ENCODE measurements at places on chromosomes 5 and 9. TPM values are rescaled to one million over a fixed set of nuclear protein-coding genes. Genes with fewer than 3 reads are reported as not detected.
A peak's percentile ranks its signal among the peaks of the same experiment; 100 is the strongest.

DNA sequence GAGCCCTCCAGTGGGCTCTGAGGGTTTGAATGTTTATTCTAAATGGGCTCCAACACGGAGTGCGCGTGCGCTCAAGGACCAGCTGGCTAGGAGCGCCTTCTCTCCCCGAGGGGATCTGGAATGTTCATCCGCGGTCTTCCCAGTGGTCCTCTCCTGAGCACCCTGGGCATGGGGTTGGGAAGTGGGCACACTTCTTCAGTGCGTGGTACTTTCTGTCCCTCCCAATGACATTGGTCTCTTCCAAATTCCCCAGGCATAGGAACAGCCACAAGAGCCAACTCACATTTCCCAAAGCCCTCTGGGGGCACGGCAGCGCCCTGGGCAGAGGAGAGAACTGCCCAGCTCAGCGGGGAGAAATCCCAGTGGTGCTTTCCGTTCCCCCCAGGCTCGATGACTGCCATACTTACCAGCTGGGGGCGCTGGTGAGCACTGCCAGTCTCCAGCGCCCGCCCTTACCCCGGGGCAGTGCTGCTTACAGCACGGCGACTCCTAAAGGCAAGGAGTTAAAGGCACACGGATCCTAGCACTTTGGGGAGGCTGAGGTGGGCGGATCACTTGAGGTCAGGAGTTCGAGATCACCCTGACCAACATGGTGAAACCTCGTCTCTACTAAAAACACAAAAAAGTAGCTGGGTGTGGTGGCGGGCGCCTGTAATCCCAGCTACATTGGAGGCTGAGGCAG is 29.9 kb upstream of the OBP2B start:
- H3K36me3 ChIP-seq: no peaks in the 10 kb centered on the region
- DNase-seq: peak; percentile 84
- no peaks in the 10 kb centered on the region for H3K27me3 ChIP-seq
- H3K4me3 ChIP-seq: peak overlapping the region; percentile 17

DNA sequence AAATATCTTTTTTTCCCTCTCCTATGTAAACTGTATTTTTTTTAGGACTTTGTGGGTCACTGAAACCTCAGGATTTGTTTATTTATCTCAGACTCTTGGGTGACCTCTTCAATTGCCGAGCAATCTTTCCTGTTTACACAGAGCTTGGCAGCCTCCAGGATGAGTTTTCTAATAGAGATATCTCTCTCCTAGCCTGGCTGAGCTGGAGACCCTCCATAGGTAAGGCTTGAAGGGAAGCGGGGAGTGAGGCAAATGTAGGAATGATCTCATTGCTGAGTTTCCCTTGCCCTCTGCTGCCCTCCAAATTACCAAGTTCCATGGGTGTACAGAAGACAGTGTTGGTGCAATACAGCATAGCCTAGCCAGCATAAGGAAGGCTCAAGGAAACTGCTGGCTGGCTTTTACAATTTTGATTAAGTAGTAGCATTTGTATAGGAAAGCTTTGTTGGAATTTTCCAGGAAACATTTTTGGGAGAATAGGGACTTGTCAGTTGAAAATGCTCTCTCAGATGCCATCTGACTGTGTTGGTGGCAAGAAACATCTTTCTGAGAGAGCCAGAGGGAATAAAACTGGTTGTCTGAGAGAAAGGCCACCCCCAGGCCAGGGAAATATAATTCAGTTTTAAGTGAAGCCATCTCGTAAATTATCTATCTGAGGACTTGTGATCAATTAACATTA is 116.0 kb downstream of the NMUR2 start:
- DNase-seq: no peak
- no peak overlapping the region for H3K4me3 ChIP-seq
- H3K36me3 ChIP-seq: no peaks in the 10 kb centered on the region
- peaks cover 6% of the 10 kb centered on the region for H3K4me1 ChIP-seq

GRCh38 chr9:33225319-33226147 is 14.4 kb upstream of the SPINK4 start:
- no peaks in the 10 kb centered on the region for H3K36me3 ChIP-seq
- peaks cover 3% of the 10 kb centered on the region for H3K4me1 ChIP-seq
- no peaks in the 10 kb centered on the region for H3K27me3 ChIP-seq

DNA sequence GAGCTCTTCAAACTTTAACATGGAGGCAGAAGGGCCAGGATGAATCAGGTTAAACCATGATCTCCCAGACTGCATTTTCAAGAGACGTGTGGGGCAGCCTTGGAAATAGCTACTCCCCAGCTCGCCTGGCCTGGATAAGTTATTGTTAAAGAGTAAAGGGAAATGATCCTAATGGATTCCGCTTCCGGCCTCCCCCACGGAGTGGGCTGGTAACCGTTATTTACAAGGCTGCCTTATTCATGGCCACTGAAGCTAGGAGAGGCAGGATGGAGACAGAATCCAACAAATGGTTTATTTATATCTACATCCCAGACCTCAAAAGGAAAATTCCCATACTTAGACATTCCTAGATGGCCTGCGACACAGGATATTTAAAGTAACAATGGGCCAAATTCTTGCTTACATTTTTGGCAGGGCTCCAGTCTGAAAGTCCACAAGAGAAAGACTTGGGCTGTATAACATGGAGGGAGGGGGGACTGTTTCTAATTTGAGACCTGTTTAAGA is 27.9 kb downstream of the SPRY4 start:
- H3K4me3 ChIP-seq: no peak overlapping the region
- H3K4me1 ChIP-seq: no peaks in the 10 kb centered on the region
- no peak overlapping the region for H3K27ac ChIP-seq
- no peak for DNase-seq

The IL17B gene
- not detected for total RNA-seq

DNA sequence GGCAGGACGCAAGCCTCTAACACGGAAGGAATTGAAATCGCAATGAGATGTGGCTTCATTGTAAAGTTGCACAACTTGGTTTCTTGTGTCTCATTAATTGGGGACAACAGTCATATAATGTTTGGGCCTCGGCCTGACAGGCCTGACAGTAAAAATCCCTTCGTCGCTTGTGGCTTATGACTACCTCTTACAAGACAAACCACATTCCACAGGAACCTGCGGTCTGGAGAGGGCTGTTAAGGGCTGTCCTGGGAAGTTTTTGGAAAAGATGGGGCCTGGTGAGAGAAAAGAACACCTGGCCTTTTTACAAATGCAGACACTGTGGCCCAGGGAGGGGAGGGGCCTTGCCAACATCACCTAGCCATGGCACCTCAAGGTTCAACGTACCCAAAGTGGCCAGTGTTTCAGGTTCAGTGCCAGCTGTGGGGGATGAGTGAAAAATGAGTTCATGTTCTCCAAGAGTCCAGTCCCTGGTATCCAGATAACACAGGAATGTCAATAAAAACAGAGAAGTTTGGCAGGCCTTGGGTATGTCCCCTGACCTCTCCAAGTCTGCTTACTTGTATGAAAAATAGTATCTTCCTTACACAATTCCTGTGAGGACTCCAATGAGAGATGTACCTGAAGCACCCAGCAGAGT is 22.2 kb downstream of the SHB start:
- H3K27me3 ChIP-seq: no peaks in the 10 kb centered on the region
- H3K4me3 ChIP-seq: no peak overlapping the region
- H3K36me3 ChIP-seq: no peaks in the 10 kb centered on the region
- no peak for DNase-seq

- H3K4me3 ChIP-seq: no peak overlapping the region
- DNase-seq: no peak
- no peaks in the 10 kb centered on the region for H3K4me1 ChIP-seq
- no peaks in the 10 kb centered on the region for H3K36me3 ChIP-seq
- no peak overlapping the region for H3K27ac ChIP-seq
- H3K27me3 ChIP-seq: no peaks in the 10 kb centered on the region
Observed at GRCh38 chr5:32514806-32515205, 70.3 kb upstream of the ZFR start.

DNA sequence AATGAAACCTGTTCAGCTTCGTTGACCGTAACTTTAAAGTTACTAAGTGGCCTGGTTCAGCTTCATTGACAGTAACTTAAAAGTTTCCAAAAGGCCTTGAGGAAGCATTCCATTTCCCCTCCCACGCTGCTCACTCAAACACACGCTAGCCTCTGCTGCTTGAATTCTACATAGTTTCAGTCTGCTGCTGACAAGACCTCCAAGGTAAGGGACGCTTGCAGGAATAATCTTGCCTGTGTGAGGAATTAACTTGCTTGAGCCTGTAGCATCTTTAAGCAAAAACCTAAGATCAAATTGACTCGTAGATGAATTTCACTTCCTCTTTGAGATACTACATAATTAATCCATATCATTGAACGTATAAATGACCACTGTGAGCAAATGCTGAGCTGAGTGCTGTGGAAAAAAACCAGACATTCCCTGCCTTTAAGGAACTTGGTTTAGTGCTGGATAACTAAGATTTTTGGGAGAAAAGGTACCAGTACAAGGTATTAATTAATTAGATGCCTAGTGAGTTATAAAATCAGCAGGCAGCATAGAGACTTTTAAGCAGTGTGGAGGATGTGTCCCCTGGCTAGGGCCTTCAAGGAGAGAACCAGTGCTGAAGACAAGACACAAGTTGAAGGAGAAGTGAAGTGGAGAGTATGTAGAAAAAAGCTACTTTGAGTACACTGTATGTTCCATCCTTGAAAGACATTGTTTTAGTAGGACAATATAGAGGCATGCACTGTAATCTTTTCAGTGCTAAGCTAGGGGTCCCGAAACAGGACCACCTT is 39.2 kb downstream of the GRAMD2B start:
- H3K27ac ChIP-seq: peak overlapping the region; percentile 18
- DNase-seq: no peak
- peaks cover 9% of the 10 kb centered on the region for H3K4me1 ChIP-seq
- no peaks in the 10 kb centered on the region for H3K27me3 ChIP-seq
- no peaks in the 10 kb centered on the region for H3K36me3 ChIP-seq

GRCh38 chr5:18091758-18092157 is 457.5 kb downstream of the TAF11L14 start:
- no peaks in the 10 kb centered on the region for H3K36me3 ChIP-seq
- H3K27ac ChIP-seq: no peak overlapping the region
- DNase-seq: no peak
- H3K4me1 ChIP-seq: no peaks in the 10 kb centered on the region
- no peaks in the 10 kb centered on the region for H3K27me3 ChIP-seq
- H3K4me3 ChIP-seq: no peak overlapping the region

The ARRDC1 gene
- total RNA-seq: 13.2 TPM

DNA sequence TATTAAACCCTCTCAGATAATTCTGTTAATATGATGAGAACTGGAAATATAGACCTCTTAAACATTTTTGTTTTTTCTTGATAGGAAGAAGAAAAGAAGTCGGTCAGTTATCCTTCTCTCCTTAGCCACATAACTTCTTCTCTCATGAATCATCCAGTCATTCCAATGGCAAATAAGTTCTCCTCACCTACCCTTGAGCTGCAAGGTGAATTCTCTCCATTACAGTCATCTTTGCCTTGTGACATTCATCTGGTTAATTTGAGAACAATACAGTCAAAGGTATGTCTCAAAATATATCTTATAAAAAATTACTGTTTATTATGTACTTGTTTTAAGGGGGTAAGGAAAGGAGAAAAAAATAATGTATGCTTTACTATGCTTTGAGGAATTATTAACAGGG is 165.3 kb downstream of the MAN2A1 start:
- no peak for DNase-seq
- H3K36me3 ChIP-seq: no peaks in the 10 kb centered on the region
- H3K27me3 ChIP-seq: no peaks in the 10 kb centered on the region
- H3K27ac ChIP-seq: no peak overlapping the region
